NCI-H2029 (cell line): ENCODE measurements at places on chromosomes 16 and 17.
A peak's percentile ranks its signal among the peaks of the same experiment; 100 is the strongest.

DNA sequence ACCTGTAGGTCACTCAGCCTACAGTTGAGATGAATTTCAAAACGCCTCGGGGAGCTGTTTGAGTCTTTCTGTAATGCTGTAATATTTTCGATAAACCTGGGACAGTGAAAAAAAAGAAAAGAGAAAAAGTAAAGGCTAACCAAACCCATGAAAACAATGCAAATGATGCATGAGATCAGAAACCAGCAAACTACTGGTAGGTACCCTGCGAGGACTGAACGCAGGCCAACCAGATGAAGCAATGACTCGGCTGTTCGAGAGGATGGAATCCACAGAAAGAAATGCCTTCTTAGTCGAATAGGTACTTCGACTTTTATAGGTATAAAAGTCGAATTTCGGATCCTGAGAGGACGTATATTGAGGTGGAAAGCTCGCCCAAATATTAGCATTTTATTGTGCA lies 509 bp upstream of the ATAD5 start:
- no peak for DNase-seq

DNA sequence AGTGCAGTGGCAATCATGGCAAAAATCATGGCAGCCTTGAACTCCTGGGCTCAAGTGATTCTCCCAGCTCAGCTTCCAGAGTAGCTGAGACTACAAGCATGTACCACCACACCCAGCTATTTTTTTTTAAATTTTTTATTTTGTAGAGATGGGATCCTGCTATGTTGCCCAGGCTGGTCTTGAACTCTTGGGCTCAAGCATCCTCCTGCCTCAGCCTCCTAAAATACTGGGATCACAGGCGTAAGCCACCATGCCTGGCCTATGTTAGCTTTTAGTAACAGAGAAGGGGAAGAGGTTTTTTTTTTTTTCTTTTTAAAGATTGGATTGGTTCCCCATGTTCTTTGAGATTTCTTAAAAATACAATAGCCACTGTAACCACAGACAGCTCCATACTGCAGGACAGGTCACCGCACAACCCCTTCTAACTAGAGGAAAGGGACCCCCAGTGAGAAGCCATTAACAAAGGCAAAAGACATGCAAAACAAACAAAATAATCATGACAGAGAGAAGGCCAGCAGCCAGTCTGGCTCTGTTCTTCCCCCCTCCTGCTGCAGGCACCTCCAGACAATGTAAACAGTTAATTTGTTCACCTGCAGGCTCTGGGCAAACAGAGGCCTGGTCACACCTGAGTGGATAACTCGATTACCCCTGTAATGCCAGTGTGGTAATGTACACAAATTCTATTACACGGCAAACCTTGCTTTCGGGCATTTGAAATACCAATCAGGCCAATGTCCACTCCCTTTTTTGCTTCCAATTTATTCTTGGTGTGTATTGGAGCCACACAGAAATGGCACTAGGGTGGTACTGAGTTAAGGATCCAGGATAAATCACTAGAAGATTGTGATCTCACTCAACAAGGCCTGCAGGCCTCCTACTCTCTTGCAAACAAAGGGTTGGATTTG lies 52.9 kb downstream of the SNX11 start:
- DNase-seq = peak; percentile 94

GRCh38 chr17:18110636-18111145 lies 2.1 kb downstream of the MYO15A start:
- DNase-seq = no peak

DNA sequence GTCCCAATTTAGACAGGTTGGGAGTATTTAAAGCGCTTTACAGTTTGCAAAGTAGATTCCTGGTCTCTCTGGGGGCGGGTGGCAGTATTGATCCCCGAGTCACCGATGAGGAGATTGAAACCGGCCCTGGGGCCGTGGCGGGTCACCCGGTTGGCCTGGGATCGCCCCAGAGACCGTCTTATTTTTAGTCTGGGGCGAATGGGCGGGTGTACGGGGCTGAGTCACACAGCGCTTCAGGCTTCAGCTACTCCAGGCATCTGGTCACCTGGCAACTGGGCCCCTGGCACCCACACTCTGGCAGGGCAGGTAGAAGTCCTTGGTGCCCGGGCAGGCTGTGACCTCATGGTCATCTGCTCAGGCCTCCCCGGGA lies 669 bp downstream of the MIEF2 start:
- DNase-seq = no peak

DNA sequence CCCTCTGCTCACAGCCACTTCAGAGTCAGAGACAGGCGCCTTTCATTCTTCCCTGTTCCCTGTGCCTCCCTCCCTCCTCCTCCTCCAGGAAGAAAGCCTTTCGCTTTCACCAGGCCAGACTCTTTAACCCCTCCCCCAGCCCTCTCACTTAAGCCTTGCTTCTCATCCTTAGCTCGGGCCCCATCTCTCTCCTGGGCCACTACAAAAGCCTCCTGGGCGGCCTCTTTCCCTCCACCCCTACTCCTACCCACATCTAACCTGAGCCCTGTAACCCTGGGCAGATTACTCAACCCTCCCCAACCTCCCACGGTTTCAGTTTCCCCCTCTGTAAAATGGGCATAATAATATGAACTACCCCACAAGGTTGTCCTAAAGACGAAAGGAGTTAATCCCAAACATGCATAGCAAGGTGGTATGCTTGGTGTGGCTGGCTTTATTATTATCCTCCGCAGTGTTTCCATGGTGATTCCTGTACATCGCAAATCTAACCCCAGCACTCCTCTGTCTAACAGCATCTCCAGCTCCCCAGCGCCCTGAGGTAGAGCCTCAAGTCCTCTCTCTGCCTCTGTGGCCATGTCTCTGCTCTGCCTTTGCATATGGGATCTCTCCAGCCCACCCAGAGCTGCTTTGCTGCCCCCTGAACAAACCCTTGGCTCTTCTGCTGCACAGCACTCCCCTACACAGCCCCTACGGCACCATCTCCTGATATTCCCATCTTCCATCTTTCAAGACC lies 17.7 kb downstream of the PIMREG start:
- no peak for DNase-seq

DNA sequence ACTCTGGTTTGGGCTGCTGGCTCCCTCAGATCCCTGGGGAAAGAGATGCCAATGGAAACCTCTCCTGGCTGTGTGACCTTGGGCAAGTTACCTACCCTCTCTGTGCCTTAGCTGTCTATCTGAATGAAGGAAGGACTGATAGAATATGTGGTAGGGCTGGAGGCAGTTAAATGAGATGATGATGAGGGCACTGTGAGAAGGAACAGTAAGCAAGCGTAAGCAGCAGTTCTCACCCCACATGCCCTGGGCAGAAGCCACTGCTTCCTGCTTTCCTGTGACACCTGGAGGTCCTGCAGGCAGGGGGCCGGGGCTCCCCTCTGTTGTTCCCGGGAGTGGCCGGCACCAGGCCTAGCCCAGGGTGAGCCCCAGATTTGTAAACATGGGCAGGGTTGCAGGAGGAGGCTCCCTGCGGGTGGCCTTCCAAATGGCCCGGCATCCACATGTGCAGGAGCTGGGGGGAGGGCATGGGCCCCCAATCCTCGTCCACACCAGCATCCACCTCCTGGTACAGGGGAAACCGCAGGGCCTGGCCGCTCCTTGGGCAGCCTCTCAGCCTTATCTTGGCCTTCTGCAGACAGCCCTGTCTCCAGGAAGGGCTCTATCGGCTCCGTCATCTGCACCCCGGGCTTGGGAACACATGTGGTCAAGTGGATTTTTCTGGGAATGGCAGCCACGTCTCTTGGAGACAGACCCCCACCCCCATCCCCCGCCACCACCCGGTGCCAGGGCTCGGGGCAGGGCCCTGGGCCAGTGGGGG lies 235.6 kb upstream of the GSE1 start:
- no peak for DNase-seq

DNA sequence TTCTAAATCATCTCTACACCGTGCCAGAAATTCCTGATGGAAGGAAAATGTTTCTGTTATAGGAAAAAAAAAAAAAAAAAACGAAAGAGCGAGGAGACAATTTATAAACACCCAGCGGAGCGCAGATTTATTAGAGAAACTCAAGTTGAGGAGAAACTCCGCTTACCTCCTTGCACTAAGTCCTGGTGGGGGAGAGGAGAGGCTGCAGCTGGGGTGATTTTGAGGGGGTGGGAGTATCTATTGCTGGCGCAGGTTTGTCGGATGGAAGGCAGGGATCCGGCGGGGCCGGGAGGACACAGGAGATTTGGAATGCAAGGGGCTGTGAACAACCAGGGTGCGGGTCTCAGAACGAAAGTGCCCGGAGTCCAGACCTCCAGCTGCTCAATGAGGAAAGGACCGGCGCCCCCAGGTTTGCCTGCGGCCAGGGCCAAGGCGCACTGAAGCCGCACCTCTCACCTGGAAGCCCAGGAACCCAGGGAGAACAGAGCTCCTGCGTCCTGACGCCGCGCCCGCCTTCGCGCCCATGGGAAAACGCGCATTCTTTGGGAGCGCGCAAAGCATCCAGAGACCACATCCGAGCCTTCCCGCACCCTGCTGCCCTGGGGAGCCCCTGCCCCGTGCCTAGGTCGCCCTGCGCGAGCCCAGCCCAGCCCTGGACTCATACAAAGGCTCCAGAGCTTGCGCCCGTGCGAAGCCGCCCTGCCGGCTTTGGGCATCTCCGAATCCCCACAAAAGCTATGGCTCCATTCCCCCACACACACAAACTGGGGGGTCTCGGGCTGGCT lies 2.6 kb upstream of the HOXB8 start:
- no peak for DNase-seq

DNA sequence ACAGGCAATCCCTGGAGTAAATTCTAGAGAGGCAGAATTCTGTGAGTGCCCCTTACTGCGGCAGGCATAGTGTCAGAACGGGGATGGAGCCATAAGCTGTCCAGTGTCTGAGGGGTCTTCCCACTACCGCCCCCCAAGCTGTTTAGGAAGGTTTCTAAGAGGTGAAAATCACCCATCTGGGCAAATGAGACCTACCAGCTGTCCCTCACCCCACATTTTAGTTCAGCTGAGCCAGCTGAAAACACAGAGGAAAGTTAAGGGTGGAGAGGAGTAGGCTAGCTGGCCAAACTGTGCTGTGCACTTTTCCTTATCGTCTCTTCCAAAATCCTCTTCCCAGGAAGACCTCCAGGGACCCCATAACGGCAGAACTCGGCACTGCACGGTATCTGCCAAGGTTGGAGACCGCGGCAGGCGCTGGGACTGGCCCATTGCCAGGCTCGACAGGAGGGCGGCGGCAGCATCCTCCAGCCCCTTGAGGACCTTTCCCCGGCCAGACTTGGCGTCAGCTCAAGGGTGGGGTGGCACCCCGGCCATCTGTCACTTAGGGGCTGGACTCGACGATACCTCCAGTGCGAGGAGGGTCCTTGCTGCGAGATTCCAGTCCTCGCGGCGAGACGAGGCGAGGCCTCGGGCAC lies 955 bp downstream of the ACLY start:
- peak; percentile 46 for DNase-seq

GRCh38 chr17:64174686-64175456 lies 44.9 kb upstream of the ERN1 start:
- no peak for DNase-seq

DNA sequence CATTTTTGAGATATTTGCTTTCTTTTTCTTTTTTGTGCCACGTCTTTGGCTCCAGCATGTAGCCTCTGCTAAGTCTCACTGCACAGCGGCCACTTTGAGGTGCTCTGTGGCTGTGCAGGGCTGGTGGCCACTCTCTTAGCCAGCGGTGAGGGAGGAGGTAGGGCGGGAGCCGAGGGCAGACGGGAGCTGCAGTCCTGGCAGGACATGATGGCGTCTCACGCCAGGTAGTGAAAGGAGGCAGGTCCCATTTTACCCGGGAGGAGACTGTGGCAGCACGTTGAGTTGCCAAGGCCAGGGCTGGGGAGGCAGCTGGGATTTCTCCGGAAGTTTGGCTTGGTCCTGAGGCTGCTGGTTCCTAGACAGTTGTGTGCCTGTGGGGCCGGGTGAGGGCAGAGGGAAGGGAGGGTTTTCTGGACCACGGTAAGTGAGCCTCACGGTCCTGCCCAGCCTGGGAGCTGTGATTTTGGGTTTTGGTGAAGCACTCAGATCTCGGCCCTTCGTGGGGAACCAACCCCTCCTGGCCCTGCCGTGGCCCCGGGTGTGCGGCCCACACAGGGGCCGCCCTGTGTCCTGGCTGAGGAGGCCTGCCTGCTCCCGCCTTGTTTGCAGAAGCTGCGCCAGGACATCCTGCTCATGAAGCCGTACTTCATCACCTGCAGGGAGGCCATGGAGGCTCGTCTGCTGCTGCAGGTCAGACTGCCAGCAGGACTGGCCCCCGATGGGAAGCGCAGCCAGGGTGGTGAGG lies 14.4 kb downstream of the DEF8 start:
- DNase-seq = no peak
